ENCODE measurements at places on chromosomes 4 and X.

GRCh38 chr4:25638806-25639205 is 16.8 kb upstream of the SLC34A2 start:
- DNase-seq, result no peak

DNA sequence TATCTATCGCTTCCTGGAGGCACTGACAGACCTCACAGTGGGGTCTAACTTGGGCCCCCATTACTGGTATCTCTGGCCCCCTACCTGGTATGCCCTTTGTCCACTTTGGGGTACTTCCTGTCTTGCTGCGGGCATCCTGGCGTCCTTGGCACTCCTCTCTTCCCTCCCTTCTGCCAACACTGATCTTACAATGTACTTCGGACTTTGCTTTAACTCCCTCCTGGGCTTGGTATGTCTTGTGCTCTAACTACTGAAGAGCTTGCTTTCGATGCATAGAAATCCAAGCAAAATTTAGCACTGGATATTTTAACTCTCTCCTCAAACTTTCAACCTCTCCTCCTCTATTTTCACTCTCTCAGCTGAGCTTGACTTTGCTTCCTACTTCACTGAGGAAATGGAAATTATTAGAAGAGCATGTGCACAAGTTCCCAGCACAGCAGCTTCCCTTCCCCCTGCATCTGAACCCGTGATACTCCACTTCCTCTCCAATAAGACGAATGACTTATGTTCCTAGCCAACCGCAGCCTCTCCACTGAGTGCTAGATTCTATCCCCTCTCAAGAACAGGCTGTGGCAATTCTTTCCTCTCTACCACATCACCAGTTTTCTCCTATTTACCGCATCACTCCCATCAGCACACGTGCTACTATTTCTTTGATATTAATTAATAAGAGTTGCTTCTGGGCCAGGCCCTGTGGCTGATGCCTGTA is 52.9 kb downstream of the SUPT20HL2 start:
- peak; percentile 79 for DNase-seq

DNA sequence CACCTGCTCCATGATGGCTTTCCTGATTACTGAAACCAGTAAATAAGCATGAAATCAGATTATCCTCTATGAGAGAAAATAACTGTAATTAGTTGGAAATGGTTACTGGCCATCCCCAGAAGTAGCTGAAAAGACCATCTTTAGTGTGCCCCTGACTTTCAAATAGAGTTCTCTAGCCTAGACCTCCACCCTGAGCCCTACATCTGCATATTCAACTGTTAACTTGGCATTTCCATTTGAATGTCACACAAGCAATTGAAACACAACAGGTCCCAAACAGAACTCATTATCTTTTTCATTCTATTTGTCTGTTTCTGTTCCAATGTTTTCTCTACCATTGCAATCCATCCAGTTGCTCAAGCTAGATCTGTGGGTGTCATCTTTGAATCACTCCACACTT is 952.3 kb downstream of the RPA4 start:
- no peak for DNase-seq

GRCh38 chrX:19063030-19063429 is 59.2 kb downstream of the ADGRG2 start:
- DNase-seq, result no peak
